ENCODE measurements at places on chromosomes 7 and 10. TPM values are rescaled to one million over a fixed set of nuclear protein-coding genes. Genes with fewer than 3 reads are reported as not detected.
A peak's percentile ranks its signal among the peaks of the same experiment; 100 is the strongest.

Gene ASAH2B
- 5.3 TPM for total RNA-seq

Gene PDAP1
- total RNA-seq: 70.2 TPM

Gene PAOX
- total RNA-seq: 11.9 TPM

Gene PCBD1
- total RNA-seq: 6.0 TPM

DNA sequence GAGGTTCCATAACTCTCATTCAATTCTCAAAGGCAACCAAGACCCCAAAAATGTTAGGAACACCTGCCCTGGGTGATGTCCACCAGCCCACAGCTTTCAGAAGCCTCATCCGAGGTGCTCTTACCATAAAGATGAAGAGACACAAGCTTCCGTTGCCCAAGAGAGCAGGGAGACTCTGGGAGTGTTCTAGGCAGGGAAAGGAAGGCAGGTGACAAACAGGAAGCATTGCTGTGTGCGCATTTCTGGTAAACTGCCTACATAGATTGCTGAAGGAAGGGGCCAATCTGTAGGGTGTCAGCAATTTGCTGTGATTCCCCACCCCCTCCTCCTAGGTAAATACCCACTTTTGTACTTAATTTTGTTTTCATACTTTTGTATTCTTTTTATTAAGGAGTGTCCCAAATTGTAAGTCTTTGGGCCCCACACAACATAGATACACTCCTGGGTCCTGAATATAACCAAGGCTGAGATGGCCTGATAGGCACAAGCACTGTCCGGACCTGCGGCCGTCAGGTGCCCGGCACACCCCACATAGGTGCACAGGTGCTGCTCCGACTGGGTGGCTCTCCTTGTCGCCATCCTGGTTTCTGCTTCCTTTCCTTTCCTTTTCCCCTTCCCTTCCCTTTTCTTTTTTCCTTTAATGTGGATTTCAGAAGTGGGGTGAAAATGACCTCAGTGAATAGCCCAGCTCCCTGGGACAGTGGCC is 51.4 kb upstream of the SMNDC1 start:
- peak overlapping the region; percentile 75 for H3K4me3 ChIP-seq
- H3K27me3 ChIP-seq: peaks cover 5% of the 10 kb centered on the region
- H3K36me3 ChIP-seq: no peaks in the 10 kb centered on the region
- DNase-seq: no peak
- peak overlapping the region; percentile 90 for H3K27ac ChIP-seq

DNA sequence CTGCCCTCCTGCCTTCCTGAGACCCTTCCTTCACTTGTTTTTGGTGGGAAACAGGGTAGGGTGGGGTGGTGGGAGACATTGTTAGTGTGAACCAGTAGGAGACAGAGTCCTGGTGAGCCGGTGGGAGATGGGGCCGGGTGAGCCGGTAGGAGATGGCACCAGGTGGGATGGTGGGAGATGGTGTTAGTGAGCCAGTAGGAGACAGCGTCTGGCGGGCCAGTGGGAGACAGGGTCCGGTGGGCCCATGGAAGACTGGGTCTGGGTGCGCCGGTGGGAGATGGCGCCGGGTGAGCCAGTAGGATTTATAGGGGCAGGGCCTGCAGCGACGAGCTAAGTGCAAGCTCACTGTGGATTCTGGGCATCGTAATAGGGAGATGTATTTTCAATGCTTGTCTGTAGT is 116.8 kb downstream of the TRRAP start:
- H3K4me1 ChIP-seq: peaks cover 11% of the 10 kb centered on the region
- DNase-seq: no peak
- H3K4me3 ChIP-seq: no peak overlapping the region
- peaks cover 7% of the 10 kb centered on the region for H3K36me3 ChIP-seq

GRCh38 chr10:111999915-112000302 is 183.7 kb downstream of the GPAM start:
- H3K4me3 ChIP-seq: no peak overlapping the region
- no peak for DNase-seq
- no peak overlapping the region for H3K27ac ChIP-seq
- H3K27me3 ChIP-seq: peaks cover 8% of the 10 kb centered on the region

DNA sequence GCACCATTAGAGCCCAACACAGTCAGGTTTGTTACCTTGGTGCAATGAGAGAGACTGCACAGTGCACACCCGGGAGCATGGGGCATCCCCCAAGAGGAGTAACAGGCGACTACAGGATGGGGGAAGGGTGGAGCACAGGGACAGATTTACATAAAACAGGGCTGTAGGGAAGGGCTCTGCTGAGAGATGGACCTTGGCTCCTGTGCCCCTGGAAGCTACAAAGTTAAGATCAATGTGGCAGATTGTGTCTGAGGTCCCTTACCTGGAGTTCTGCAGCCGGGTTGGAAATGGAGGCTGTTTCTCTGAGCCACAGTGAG is 13.7 kb upstream of the SLC18A3 start:
- no peaks in the 10 kb centered on the region for H3K36me3 ChIP-seq
- H3K27me3 ChIP-seq: peaks cover 12% of the 10 kb centered on the region
- no peaks in the 10 kb centered on the region for H3K4me1 ChIP-seq

DNA sequence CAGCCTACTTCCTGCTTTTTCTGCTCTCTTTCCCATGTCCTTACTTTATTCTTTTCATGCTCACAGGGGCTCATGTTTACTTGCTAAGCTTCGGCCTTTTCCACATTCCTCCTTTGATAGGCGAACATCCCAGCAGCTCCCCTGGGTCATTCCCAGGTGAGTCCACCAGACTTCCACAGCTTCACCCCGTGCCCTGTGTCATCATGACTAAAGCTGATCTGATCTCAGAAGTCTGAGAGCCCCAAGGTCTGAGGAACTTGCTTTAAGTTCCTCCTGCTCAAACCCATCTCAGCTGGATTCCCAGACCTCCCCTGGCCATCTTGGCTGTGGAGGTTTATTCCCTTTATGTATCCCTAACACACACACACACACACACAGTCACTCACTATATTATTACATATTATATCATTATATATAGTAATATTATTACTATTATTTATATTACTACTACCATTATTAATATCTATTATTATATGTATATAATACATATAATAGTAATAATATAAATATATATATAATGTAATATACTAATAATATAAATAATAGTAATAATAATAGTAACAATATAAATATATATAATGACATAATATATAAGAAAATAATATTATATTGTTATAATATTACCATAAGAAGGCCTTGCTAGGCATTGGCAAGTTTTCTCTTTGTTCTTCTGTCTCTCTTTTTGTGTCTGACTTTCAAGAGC is 295.9 kb downstream of the PTEN start:
- H3K27me3 ChIP-seq: no peaks in the 10 kb centered on the region
- no peak for DNase-seq
- no peak overlapping the region for H3K27ac ChIP-seq
- H3K36me3 ChIP-seq: no peaks in the 10 kb centered on the region
- H3K4me3 ChIP-seq: no peak overlapping the region

DNA sequence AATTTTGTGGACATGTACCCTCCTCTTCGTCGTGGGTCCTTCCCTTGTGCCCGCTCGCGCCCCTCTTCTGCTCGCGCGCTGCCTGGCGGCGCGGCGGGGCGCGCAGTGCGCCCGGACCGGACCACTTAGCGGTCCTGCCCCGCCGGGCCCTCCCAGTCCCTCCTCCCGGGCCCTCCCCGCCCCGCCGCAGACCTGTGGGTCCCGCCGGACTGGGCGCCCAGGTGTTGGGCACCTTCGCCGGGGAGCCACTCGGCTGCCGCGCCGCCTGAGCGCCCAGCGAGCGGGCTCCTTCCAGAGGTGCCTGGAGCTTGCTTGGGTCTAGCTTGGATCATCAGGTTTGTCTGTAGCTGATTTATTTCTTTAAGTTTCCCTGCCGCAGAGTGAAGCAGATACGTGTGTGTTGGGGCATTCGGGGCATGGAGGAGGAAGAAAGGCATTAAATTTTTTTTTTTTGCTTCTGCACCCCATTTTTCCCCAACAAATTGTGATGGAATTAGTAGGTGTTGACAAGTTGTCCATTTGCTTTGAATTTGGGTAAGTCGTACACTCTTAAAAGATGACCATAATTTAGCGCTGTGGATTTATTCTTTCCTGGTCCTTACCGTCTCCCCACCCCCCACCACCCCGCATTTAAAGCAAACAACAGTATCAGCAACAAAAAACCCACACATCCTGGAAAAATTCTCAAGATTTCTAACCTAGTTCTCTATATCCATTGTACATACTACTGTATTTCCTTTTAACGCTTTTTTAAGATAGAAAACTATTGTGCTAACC is 905 bp downstream of the C1GALT1 start:
- H3K27me3 ChIP-seq: no peaks in the 10 kb centered on the region
- peak overlapping the region; percentile 99 for H3K27ac ChIP-seq
- peaks cover 15% of the 10 kb centered on the region for H3K4me1 ChIP-seq
- no peaks in the 10 kb centered on the region for H3K36me3 ChIP-seq
- DNase-seq: peak; percentile 42

GRCh38 chr7:142077762-142078161 is 33.8 kb upstream of the MGAM2 start:
- H3K4me3 ChIP-seq: no peak overlapping the region
- H3K27ac ChIP-seq: no peak overlapping the region
- no peaks in the 10 kb centered on the region for H3K36me3 ChIP-seq
- H3K27me3 ChIP-seq: peaks cover 15% of the 10 kb centered on the region
- DNase-seq: no peak
- no peaks in the 10 kb centered on the region for H3K4me1 ChIP-seq

DNA sequence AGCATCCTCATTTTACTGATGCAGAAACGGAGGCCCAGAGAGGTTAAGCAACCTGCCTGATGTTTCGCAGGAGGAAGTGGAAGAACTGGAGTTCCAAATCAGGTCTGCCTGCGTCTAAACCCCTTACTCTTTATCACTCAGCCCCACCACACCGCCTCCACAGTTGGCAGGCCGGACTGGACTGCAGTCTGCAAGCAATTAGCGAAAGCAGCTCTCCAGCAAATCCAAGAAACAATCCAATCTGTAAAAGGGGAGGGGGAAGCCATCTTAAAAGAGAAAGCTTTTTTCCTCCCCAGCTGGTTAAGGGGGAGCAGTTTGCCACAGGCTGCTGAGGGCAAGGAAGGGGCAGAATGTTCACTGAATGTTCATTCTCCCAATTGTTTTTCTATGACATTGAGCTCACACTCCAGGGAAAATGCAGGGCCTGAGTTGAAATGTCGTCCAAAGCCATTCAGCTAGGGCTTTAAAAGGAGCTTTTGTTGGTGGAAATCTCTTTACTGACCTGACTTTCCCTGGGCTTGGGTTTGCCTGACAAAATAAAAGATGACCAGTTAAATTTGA is 350.1 kb downstream of the RNLS start:
- no peak overlapping the region for H3K4me3 ChIP-seq
- no peaks in the 10 kb centered on the region for H3K27me3 ChIP-seq
- H3K36me3 ChIP-seq: no peaks in the 10 kb centered on the region

GRCh38 chr10:22617516-22617915 is 96.9 kb downstream of the PIP4K2A start:
- no peaks in the 10 kb centered on the region for H3K36me3 ChIP-seq
- no peak for DNase-seq
- H3K4me1 ChIP-seq: peaks cover 92% of the 10 kb centered on the region
- no peaks in the 10 kb centered on the region for H3K27me3 ChIP-seq
- H3K27ac ChIP-seq: peak overlapping the region; percentile 96
- H3K4me3 ChIP-seq: peak overlapping the region; percentile 13

DNA sequence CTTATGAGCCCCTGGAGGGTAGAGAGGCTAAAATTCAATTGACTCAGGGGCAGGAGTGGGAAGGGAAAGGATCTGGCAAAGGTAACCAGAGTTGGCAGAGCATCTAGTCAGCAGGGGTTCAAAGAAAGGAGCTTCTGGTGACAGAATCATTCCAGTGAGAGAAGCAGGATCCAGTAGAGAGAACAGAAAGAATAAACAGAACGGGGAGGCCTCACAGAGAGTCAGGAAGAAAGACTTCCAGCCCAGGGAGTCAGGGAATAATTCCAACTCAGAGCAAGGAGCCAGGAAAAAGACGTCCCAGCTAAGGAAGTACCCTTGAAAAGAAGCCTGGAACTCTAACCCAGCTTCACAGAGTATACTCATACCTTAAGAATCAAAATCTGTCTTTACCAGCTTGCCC is 66.6 kb upstream of the CPXM2 start:
- no peak overlapping the region for H3K27ac ChIP-seq
- peaks cover 19% of the 10 kb centered on the region for H3K27me3 ChIP-seq
- H3K4me3 ChIP-seq: no peak overlapping the region
- H3K36me3 ChIP-seq: no peaks in the 10 kb centered on the region
- H3K4me1 ChIP-seq: no peaks in the 10 kb centered on the region

- no peak for DNase-seq
- H3K27ac ChIP-seq: peak overlapping the region; percentile 62
- H3K4me3 ChIP-seq: no peak overlapping the region
- no peaks in the 10 kb centered on the region for H3K27me3 ChIP-seq
- H3K4me1 ChIP-seq: peaks cover 6% of the 10 kb centered on the region
Observed at GRCh38 chr7:129122078-129122750, 22.3 kb upstream of the TSPAN33 start.

GRCh38 chr7:55476852-55477780 is 95.2 kb downstream of the VOPP1 start:
- H3K4me1 ChIP-seq: peaks cover 50% of the 10 kb centered on the region
- no peak for DNase-seq
- peak overlapping the region; percentile 94 for H3K27ac ChIP-seq
- H3K4me3 ChIP-seq: peak overlapping the region; percentile 57
- H3K27me3 ChIP-seq: no peaks in the 10 kb centered on the region

DNA sequence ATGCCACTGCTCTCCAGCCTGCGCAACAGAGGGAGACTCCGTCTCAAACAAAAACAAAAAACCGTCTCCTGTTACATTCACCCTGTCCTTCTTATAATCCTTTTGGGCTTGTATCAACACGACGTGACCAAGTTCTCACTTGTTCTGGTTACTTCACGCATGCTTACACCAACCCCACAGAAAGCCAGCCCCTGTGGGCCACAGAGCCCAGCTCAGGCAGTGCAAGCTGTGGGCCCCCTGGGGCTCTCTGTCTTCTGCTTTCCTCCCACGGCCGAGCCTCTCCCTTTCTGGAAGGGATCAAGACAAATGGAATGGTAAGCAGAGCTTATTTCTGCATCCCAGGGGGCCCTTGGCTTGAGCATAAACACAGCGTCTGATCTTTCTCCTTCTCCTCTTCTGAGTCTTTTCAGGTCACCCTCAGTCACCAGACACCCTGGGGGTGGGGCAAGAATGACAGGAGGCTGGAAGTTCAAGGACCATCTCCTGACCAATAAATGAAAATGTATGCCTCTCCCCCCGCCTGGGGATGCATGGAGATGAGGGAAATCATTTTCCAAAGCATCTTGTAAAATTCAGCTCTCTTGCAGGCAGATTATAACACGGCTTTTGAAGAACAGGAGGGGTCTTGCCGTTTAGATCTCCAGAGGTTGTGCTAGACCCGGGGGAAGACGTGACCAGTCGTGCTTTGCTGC is 19.0 kb upstream of the TRIM56 start:
- H3K4me3 ChIP-seq: no peak overlapping the region
- H3K36me3 ChIP-seq: no peaks in the 10 kb centered on the region
- no peaks in the 10 kb centered on the region for H3K4me1 ChIP-seq
- no peak for DNase-seq

- H3K27ac ChIP-seq: no peak overlapping the region
- H3K27me3 ChIP-seq: peaks cover 18% of the 10 kb centered on the region
- no peaks in the 10 kb centered on the region for H3K4me1 ChIP-seq
Observed at GRCh38 chr10:117860823-117861222, 185.9 kb downstream of the RAB11FIP2 start.

GRCh38 chr7:41747961-41748360 is 45.1 kb upstream of the INHBA start:
- no peak for DNase-seq
- H3K36me3 ChIP-seq: peaks cover 8% of the 10 kb centered on the region
- no peak overlapping the region for H3K27ac ChIP-seq

- H3K4me3 ChIP-seq: no peak overlapping the region
- DNase-seq: no peak
- peaks cover 29% of the 10 kb centered on the region for H3K27me3 ChIP-seq
- no peak overlapping the region for H3K27ac ChIP-seq
- H3K4me1 ChIP-seq: no peaks in the 10 kb centered on the region
Observed at GRCh38 chr10:30184397-30185033, 125.1 kb upstream of the JCAD start.

Data from naive thymus-derived CD8-positive, alpha-beta T cell (primary cell).